ENCODE measurements at places on chromosomes 3 and 15. TPM values are rescaled to one million over a fixed set of nuclear protein-coding genes. Genes with fewer than 3 reads are reported as not detected.

The RBPMS2 gene
- not detected for total RNA-seq

The GOLGA6L10 gene
- 1.7 TPM for total RNA-seq

The LMAN1L gene
- not detected for total RNA-seq

The COL6A6 gene
- total RNA-seq, result not detected

The HOMER2 gene
- 6.5 TPM for total RNA-seq

The ADCY5 gene
- not detected for total RNA-seq

The CIDEC gene
- not detected for total RNA-seq

The DAG1 gene
- total RNA-seq, result 9.6 TPM

The GP9 gene
- total RNA-seq, result not detected

The ROPN1B gene
- total RNA-seq, result not detected

The ABTB1 gene
- 14.8 TPM for total RNA-seq

The OSBPL10 gene
- total RNA-seq, result 3.4 TPM

The GRK7 gene
- total RNA-seq, result not detected

The MITF gene
- not detected for total RNA-seq

The LINGO1 gene
- not detected for total RNA-seq

The RETNLB gene
- not detected for total RNA-seq

The CCDC80 gene
- not detected for total RNA-seq

The MCF2L2 gene
- total RNA-seq, result 4.7 TPM

The ACAD9 gene
- 45.5 TPM for total RNA-seq

The CLSTN2 gene
- not detected for total RNA-seq

The ABHD17C gene
- total RNA-seq, result 6.1 TPM

The SYNPR gene
- not detected for total RNA-seq

The UPK1B gene
- total RNA-seq, result not detected

The ZIC4 gene
- total RNA-seq, result not detected

The ERICH6 gene
- not detected for total RNA-seq

The HIGD2B gene
- 0.27 TPM for total RNA-seq

The GRIP2 gene
- total RNA-seq, result not detected

The FAM107A gene
- not detected for total RNA-seq

The LEKR1 gene
- 0.59 TPM for total RNA-seq

The SNX4 gene
- total RNA-seq, result 32.9 TPM

The SIDT1 gene
- 11.3 TPM for total RNA-seq

The MESP2 gene
- total RNA-seq, result not detected

The C3orf22 gene
- not detected for total RNA-seq

The DNAH12 gene
- total RNA-seq, result 0.14 TPM

All from activated CD4-positive, alpha-beta memory T cell treated with anti-CD3 and anti-CD28 coated beads for 36 hours (primary cell).